ENCODE measurements at places on chromosomes 5 and 9.

DNA sequence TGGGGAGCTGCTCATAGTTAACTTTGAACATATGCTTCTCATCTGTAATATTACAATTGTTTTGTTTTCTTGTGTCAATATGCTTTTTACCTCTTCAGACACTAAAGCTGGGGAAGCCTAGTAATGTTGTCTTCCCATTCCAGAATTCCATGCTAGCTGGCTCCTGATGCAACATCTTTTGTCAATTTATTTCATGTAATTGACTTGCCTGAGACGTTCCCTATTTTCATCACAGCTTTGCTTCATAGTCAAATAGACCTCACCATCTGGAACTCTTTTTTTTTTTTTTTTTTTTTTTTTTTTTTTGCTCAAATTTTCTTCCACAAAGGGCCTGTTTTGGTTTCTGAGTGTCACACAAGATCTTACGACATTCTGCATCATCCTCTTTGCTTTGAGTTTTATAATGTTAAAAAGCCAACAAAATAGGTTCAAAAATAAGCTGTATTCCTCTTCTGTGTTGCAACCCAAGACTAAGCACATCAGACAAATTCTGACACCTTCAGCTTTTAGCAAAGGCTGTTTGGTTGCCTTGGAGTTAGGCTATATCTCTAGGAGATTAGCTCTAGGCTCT lies 235.2 kb downstream of the NR3C1 start:
- no peak for DNase-seq

- DNase-seq, result no peak
These were observed 43.4 kb upstream of the FUBP3 start for GRCh38 chr9:130535818-130536521.

GRCh38 chr9:133276001-133276884 lies 1.2 kb upstream of the ABO start:
- no peak for DNase-seq

- no peak for DNase-seq
These were observed 112.2 kb downstream of the ZNF608 start for GRCh38 chr5:124634228-124634739.

- no peak for DNase-seq
These were observed 112.8 kb upstream of the CTNND2 start for GRCh38 chr5:12017007-12017406.

GRCh38 chr9:125977223-125977622 lies 230.1 kb downstream of the PBX3 start:
- DNase-seq, result no peak

- DNase-seq, result no peak
These were observed 61.5 kb downstream of the CRB2 start for GRCh38 chr9:123417289-123418051.

DNA sequence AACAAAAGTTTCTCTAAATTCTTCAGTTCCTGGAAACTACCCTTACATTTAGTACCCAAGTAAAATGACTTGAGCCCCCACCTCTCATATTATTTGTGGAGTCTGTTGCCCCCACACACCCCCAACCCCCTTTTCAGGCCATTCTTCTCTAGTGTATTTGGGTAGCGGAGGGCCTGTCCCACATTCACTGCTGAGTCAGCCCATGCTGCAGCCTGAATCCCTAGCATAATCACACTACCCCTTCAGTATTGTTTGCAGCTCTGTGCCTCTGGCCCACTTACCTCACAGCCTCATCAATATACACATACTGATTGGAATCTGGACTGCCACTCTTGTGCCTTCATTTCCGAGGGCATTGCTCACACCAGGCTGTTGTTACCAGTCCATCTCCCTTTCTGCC lies 26.8 kb downstream of the RGS7BP start:
- no peak for DNase-seq

GRCh38 chr9:135616619-135617537 lies 22.5 kb downstream of the GLT6D1 start:
- DNase-seq, result no peak

- no peak for DNase-seq
These were observed 16.9 kb downstream of the CLTA start for GRCh38 chr9:36207546-36208012.

DNA sequence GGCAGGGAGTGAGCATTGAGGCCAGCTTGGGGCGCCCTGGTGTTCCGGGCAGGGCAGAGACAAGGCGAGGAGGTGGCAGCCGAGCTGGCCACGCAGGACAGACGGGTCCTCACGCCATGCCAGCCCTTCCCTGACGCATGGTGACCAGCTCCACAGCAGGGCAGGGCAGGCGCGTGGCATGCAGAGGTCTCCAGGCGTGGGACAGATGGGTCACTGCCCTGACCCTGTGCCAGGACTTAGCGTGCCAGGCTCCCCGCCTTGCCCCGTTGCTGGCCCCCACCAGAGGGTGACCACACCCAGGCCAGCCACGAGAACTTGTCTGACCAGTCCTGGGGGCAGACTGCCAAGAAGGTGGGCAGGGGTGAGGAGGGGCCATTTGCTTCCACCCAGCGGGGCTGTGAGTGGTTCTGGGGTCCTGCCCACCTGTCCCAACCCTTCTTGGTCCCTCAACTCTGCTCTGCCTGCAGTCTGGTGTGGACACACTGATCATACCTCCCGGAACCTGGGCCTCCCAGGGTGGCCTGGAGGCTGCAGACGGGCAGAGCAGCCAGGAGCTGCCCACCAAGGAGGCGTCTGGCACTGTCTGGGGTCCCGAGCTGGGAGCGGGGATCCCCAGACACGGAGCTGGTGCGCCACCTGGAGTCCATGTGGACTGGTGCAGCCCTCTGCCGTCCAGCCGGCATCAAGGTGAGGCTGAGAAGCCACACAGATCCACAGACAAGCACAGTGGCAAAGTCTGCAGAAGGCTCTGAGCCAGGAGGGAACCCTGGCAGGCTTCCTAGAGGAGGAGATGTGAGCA lies at the start of gene RNF224:
Gene RNF224, plus strand, starts transcription at position 449 of the 799 bp plus-strand sequence. CDS start 834 bp downstream, outside the sequence.
- DNase-seq, result no peak

DNA sequence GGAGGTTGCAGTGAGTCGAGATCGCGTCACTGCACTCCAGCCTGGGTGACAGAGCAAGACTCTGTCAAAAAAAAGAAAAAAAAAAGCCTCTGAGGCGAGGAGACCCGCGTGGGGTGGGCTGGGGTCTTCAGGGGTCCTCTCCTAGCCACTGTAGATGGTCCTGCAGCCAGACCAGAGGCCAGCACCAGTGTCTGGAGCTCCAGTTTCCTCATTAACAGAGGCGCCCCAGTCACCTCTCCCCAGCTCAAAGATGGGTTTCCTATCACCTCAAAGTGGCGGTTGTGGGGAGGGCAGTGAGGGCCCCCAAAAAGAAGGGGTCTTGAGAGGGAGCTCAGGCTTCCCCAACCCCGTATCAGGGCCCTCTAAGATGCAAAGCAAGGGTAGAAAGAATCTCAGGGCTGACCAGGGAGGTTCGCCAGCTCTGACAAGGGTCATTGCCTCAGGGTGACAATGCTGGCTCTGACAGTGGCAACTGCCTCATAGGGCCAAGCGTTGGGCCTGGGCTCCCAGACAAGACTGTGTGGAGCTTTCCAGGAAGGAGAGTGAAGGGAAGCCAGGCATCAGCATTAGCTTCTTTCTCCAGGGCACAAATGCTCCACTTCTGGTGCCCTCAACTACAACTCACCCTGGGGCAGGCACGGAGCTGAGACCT lies 15.0 kb downstream of the STK10 start:
- DNase-seq, result no peak

- DNase-seq, result peak; percentile 26
These were observed 141.9 kb downstream of the CDK5RAP2 start for GRCh38 chr9:120438111-120438510.

DNA sequence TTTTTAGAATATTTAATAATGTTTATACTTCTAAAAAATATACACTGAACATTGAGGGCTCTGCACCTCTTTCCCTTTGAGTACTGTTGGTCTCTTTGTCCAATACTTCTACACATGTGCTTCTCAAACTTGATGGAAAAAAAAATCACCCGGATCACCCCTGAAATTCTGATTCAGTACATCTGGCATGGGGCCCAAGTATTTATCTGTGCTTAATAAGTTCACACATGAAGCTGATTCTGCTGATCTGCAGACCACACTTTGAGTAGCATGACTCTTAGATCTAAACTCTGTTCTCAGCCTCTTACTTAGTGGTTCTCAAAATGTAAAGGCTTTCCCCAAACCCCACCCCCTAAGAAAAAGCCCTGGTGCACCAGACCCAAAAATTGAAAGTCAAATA lies 12.0 kb downstream of the RUSC2 start:
- no peak for DNase-seq

GRCh38 chr5:72328172-72328571 lies 8.0 kb downstream of the PTCD2 start:
- peak; percentile 60 for DNase-seq

- no peak for DNase-seq
These were observed 446.1 kb downstream of the ANXA1 start for GRCh38 chr9:73597771-73598170.

GRCh38 chr5:73399775-73400174 lies 48.8 kb downstream of the FOXD1 start:
- DNase-seq, result no peak

DNA sequence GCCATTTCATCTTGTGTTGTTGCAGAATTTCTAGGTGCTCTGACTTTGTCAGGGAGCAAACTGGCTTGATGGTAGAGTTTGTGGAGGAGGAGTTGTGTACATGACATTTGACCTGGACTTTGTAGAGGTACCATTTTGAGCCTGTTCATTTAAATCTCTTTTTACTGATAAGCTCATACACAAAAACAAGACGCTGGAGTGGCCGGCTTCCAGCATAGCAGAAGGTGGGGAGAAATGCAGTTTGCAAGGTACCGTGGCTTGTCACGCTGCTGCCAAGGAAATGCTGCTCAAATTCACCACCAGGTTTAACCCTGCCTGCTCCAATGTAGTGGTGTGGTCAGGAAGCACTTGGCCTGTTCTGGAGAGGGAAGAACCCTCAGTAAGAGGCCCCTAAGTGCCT lies 18.9 kb upstream of the IQGAP2 start:
- DNase-seq, result no peak

GRCh38 chr5:1797103-1797800 lies 2.4 kb downstream of the MRPL36 start:
- DNase-seq, result no peak

GRCh38 chr9:134889386-134890154 lies 9.0 kb downstream of the FCN2 start:
- DNase-seq, result no peak

DNA sequence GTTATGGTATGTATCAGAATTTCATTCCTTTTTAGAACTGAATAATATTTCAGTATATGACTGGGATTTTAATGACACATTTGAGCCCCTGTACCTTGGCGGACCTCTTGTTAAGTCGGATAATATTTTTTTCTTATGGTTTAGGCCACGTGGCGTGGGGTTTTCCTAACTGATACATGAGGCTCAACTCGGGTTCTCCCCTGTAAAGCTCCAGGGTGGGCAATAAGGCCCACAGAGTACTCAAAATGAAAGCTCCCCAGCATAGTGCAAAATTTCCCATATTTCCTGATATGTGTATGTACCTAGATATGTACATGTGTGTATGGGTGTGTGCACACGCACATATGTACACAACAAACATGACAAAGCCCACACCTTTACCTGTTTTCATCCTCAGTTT lies 24.5 kb downstream of the TICAM2 start:
- no peak for DNase-seq

DNA sequence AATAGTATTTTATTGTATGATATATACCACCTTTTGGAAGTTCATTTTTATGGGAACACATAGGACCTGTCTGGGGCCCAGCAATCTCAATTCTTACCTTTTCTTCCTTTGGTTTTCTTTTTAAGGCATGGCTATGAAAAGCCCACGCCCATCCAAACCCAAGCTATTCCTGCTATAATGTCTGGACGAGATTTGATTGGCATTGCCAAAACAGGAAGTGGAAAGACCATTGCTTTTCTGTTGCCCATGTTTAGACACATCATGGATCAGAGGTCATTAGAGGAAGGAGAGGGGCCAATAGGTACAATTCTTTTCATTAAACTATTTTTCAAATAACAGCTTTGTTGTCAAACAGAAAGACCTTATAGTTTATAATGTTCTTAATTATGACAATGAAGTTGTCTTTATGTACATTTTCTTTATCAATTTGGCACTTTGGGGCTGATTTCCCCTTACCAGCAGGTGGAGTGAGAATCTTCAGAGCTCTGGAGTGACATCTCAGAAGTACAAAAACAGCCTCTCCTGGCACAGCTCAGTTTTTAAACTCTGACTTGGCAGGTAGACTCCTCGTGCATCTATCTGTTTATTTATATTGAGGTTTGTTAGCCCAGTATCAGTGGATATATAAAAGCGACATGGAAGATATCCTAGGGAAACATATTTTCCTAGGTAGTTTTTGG lies 25.8 kb downstream of the DDX46 start:
- DNase-seq, result no peak

- no peak for DNase-seq
These were observed 6.1 kb upstream of the DMRT3 start for GRCh38 chr9:970151-970996.

- DNase-seq, result peak; percentile 98
These were observed 50.4 kb upstream of the STXBP1 start for GRCh38 chr9:127561491-127562278.

DNA sequence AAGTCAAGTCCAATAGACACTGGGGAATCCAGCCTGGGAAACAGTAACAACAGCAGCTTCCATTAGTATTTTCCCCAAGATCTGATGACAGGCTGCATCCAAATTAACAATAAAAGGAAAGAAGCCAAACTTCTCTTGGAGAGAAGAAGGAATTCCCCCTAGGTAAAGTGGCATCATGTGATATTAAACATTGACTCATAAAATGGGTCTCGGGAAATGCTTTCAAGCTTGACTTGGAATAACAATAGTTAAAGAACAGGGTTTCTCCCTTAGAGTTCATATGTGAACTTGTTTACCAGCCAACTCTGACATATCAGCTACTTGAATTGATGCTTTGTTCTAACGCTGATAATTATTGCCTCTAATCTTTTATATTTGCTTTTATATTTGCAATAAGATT lies 45.4 kb downstream of the ENTREP1 start:
- DNase-seq, result no peak

DNA sequence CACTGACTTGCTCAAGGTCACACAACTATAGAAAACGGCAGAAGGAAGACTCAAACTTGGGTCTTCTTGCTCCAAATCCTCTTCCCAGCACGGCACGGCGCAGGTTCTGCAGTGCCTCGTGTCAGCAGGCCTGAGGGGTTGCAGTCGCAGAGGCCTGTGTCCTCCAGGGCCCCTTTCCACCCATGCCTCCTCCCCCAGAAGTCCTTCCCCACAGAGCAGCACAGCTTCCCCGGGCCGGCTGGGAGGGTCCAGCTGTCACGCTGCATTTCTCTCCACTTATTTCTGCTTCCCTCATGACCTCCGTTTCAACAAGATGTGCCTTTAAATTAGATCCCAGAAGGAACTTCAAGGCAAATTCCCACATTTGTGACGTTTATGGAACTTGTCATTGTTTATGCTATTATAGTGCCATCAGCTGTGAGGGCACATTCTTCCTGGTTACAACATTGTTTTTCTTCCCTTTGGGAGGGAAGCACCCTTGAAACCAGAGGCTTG lies 148.4 kb downstream of the C5orf15 start:
- no peak for DNase-seq

Data from epithelial cell of prostate (primary cell).